Progenitor cell of endocrine pancreas (in vitro differentiated cells): ENCODE measurements at places on chromosomes 2 and 18.
A peak's percentile ranks its signal among the peaks of the same experiment; 100 is the strongest.

GRCh38 chr2:41182961-41183360 lies 731.1 kb upstream of the SLC8A1 start:
- no peak overlapping the region for H3K4me3 ChIP-seq
- no peaks in the 10 kb centered on the region for H3K36me3 ChIP-seq
- no peak overlapping the region for H3K27ac ChIP-seq
- no peak for DNase-seq

- DNase-seq = no peak
- H3K27ac ChIP-seq = no peak overlapping the region
- no peaks in the 10 kb centered on the region for H3K27me3 ChIP-seq
Measured at GRCh38 chr2:181848261-181848886, 43.2 kb upstream of the ITPRID2 start.

GRCh38 chr2:219309278-219309677 lies at the start of gene PTPRN:
TSS of gene PTPRN (minus strand) at chr2:219309401. CDS start at chr2:219309332, 69 bp downstream.
- H3K36me3 ChIP-seq = no peaks in the 10 kb centered on the region
- H3K27ac ChIP-seq = peak within 1 kb of the TSS; percentile 77
- peak within 1 kb of the TSS; percentile 73 for H3K4me3 ChIP-seq

- no peaks in the 10 kb centered on the region for H3K27me3 ChIP-seq
- H3K27ac ChIP-seq = peak overlapping the region; percentile 100
- DNase-seq = no peak
- peak overlapping the region; percentile 98 for H3K4me3 ChIP-seq
- H3K36me3 ChIP-seq = no peaks in the 10 kb centered on the region
Measured at GRCh38 chr2:44360749-44361329, 455 bp downstream of the PREPL start.

GRCh38 chr2:180553094-180553715 lies 427.2 kb upstream of the UBE2E3 start:
- no peak for DNase-seq
- H3K4me1 ChIP-seq = no peaks in the 10 kb centered on the region
- no peaks in the 10 kb centered on the region for H3K36me3 ChIP-seq
- H3K4me3 ChIP-seq = no peak overlapping the region
- H3K27ac ChIP-seq = no peak overlapping the region

DNA sequence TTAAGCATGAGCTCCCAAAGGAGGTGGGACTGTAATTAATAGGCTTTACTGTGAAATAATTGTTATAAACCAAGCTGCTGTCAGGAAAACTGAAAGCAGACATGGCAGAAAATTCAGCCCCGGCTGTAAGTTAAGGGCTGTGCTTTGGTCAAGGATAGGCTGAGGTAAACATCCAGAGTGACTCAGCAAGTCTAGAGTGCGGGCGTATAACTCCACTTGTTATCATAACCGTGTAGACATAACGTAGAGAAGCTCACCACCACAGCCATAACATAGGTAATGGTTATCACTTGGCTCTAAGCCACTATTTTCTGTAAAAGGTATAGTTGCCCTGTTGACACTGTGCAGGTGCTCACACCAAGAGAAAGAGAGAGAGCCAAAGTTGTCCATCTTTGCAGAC lies 316.8 kb downstream of the DCDC2C start:
- H3K36me3 ChIP-seq = peaks cover 3% of the 10 kb centered on the region
- H3K27ac ChIP-seq = no peak overlapping the region
- H3K4me1 ChIP-seq = no peaks in the 10 kb centered on the region

DNA sequence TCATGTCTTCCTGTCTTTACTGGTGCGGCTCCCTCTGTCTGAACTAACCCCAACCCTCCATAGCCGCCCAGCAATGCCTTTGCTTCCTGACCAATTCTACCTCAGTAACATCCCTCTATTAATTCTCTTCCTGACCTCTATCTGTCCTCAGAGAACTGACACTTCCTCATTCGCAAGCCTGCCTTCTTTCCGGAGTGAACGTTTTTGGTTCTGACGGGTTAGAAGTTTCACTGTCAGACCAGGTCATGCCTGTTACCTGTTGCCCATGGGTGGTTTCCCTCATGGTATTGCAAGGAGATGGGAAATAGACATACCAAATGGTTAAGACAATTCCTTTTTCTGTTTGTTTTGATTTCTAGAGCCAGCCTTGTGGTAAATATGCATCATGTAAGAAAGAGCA lies 453.4 kb upstream of the SLC14A2 start:
- H3K27me3 ChIP-seq = peaks cover 14% of the 10 kb centered on the region
- no peaks in the 10 kb centered on the region for H3K36me3 ChIP-seq
- no peak overlapping the region for H3K4me3 ChIP-seq
- no peaks in the 10 kb centered on the region for H3K4me1 ChIP-seq

DNA sequence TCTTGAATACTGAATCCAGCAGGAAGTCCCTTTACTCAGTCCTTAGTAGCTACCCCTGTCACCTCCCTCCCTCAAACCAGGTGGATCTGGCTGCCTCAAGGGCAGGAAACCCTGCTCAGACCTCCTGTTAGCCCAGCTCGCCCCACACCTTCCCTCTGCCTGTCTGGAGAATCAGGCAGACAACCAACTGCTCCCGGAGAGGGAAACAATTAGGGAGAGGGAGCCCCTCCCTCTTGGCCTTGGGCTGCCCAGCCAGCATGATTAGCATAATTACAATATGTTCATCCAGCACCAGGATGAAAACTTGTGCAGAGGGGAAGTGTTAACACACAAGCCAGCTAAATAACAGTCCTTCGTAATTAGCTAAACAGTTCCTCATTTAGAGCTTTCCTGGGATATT lies 185.5 kb downstream of the C1D start:
- no peaks in the 10 kb centered on the region for H3K36me3 ChIP-seq
- H3K4me1 ChIP-seq = no peaks in the 10 kb centered on the region
- no peak overlapping the region for H3K4me3 ChIP-seq
- H3K27me3 ChIP-seq = peaks cover 52% of the 10 kb centered on the region

DNA sequence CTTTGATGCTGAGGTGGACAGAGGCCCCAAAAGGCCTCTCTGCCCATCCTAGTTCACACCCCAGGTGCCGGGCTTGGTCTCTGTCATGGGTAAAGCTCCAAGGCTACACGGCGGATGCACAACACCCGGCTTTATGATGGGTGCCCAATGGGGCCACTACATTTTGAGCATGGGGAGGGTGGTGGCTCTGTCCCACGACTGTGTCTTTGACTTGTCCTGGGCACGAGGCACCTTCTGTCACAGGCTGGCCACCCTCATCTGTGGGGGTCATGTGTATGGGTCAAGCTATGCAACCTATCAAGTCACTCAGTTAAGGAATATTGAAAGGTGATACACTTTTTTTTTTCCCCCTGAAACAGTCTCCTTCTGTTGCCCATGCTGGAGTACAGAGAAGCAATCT lies 63.7 kb downstream of the EDAR start:
- peaks cover 8% of the 10 kb centered on the region for H3K4me1 ChIP-seq
- H3K4me3 ChIP-seq = no peak overlapping the region
- H3K36me3 ChIP-seq = no peaks in the 10 kb centered on the region
- H3K27me3 ChIP-seq = peaks cover 24% of the 10 kb centered on the region
- H3K27ac ChIP-seq = no peak overlapping the region

GRCh38 chr2:8522687-8523086 lies 159.2 kb upstream of the ID2 start:
- H3K27ac ChIP-seq = no peak overlapping the region
- no peak for DNase-seq
- peaks cover 28% of the 10 kb centered on the region for H3K4me1 ChIP-seq

GRCh38 chr2:197294260-197294659 lies 16.3 kb downstream of the ANKRD44 start:
- peaks cover 6% of the 10 kb centered on the region for H3K4me1 ChIP-seq
- H3K4me3 ChIP-seq = no peak overlapping the region
- DNase-seq = no peak

DNA sequence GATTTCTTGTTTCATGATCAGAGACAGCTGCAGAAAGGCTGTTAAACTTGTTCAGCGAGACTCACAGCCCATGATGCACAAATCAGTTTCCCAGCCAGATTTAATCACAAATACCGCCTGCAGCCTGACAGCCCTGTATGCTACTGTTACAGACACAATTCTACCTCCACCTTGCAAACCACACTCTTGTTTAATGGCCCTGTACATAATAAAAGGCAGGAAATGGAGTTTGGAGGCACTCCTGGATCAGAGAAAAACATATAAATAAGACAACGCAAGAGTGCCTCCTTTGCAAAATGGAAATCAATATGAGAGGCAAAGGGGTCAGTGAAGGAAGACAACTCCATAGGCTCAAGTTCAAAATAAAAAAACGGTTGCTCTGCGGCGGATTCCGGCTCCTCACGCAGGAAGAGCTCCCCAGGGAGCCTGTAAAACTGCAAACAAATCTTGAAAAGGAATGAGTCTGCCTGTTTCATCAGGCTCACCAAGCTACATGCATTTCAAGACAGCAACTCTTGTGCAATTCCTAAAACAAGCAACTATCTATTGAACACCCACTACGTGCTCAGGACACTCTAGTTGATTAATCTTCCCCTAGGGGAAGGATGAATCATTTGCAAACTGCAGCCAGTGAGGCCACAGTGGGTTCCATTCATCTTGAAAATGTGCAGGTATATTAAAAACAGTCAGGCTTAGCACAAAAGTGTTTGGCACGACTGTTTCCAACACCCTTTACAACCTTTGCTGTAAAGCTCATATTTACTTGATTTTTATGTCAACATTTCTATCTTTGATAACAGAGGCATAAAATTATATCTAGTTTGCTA lies 37.5 kb downstream of the TBC1D8 start:
- no peaks in the 10 kb centered on the region for H3K36me3 ChIP-seq
- H3K27me3 ChIP-seq = no peaks in the 10 kb centered on the region
- H3K27ac ChIP-seq = peak overlapping the region; percentile 81
- H3K4me3 ChIP-seq = no peak overlapping the region

DNA sequence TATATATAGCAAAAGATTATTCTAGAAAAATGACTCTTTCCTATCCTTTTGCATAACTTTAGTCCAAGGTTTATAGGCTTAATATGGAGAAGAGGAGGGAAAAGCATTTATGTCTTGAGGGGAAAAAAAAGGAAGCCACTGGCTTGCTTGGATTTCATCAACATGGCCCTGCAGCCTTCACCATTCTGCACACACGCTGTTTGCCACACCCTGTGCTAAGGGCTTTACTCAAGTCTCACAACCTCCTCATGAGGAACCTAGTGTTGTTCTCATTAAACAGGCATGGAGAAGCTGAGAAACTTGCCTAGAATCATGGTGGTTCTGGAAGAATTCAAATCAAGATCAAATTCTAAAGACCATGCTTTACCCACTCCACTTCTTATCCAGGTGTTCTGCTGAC lies 117.3 kb upstream of the TTC39C start:
- DNase-seq = no peak
- H3K4me1 ChIP-seq = peaks cover 5% of the 10 kb centered on the region
- H3K36me3 ChIP-seq = no peaks in the 10 kb centered on the region

GRCh38 chr2:8132351-8132831 lies 549.5 kb upstream of the ID2 start:
- no peak for DNase-seq
- H3K27me3 ChIP-seq = no peaks in the 10 kb centered on the region
- peaks cover 2% of the 10 kb centered on the region for H3K36me3 ChIP-seq

GRCh38 chr18:67973916-67974315 lies 457.4 kb upstream of the DSEL start:
- no peak for DNase-seq
- H3K36me3 ChIP-seq = no peaks in the 10 kb centered on the region
- no peak overlapping the region for H3K4me3 ChIP-seq

- H3K27ac ChIP-seq = no peak overlapping the region
- peaks cover 14% of the 10 kb centered on the region for H3K4me1 ChIP-seq
- H3K27me3 ChIP-seq = peaks cover 11% of the 10 kb centered on the region
- no peak overlapping the region for H3K4me3 ChIP-seq
- H3K36me3 ChIP-seq = no peaks in the 10 kb centered on the region
Measured at GRCh38 chr2:27501042-27501441, 4.4 kb downstream of the GCKR start.

- no peak overlapping the region for H3K4me3 ChIP-seq
- H3K27me3 ChIP-seq = no peaks in the 10 kb centered on the region
- no peaks in the 10 kb centered on the region for H3K36me3 ChIP-seq
- H3K4me1 ChIP-seq = peaks cover 5% of the 10 kb centered on the region
Measured at GRCh38 chr18:59008302-59008974, 131.2 kb upstream of the SEC11C start.

- H3K4me3 ChIP-seq = no peak overlapping the region
- H3K27me3 ChIP-seq = peaks cover 18% of the 10 kb centered on the region
- DNase-seq = no peak
- no peak overlapping the region for H3K27ac ChIP-seq
Measured at GRCh38 chr18:48100165-48100575, 169.7 kb upstream of the SMAD2 start.

DNA sequence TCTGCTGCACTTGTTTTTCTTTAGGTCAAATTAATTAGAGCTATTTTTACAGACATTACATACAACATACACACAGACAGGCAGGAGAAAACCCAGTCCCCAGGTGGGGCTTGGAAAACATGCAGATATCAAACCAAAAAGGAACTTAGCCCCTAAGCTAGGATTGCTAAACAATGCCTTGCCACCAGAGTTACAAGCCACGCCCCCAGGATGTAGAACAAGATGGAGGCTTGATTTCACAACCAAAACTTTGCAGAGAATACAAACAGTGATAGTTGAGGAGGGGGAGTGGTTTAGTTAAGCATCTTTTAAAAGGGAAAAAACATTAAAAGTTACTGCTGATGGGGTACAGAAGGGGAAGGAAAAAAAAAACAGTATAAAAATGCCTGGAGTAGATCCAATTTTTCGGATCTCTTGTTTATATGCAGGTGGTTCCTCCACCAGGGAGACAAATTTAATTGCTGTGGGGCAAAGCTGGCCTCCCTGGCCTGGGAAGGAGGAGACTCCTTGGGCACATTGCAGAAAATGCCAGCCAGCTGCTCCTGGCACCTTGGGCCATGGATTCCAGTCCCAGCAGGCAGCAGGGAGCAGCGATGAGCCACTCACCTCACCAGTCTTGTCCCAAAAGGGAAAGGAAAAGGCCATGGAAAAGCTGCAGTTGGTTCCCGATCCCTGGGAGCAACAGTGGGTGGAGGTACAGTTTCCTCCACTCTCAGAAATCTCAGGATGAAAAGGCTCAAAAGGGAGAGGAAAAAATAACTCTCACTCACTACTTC lies 348.4 kb upstream of the REG3G start:
- H3K4me1 ChIP-seq = no peaks in the 10 kb centered on the region
- DNase-seq = no peak
- H3K27ac ChIP-seq = no peak overlapping the region
- no peak overlapping the region for H3K4me3 ChIP-seq
- no peaks in the 10 kb centered on the region for H3K27me3 ChIP-seq

GRCh38 chr18:48767090-48767690 lies 183.6 kb downstream of the SMAD7 start:
- H3K27ac ChIP-seq = no peak overlapping the region
- H3K4me3 ChIP-seq = no peak overlapping the region
- DNase-seq = no peak
- peaks cover 1% of the 10 kb centered on the region for H3K4me1 ChIP-seq

GRCh38 chr2:215702116-215702902 lies 266.4 kb upstream of the FN1 start:
- H3K36me3 ChIP-seq = peaks cover 3% of the 10 kb centered on the region
- no peak overlapping the region for H3K4me3 ChIP-seq
- H3K27ac ChIP-seq = peak overlapping the region; percentile 4
- H3K4me1 ChIP-seq = peaks cover 13% of the 10 kb centered on the region
- no peaks in the 10 kb centered on the region for H3K27me3 ChIP-seq

GRCh38 chr2:223826995-223827394 lies 10.4 kb downstream of the AP1S3 start:
- no peak for DNase-seq
- no peak overlapping the region for H3K27ac ChIP-seq
- peaks cover 9% of the 10 kb centered on the region for H3K36me3 ChIP-seq
- H3K4me3 ChIP-seq = no peak overlapping the region
- no peaks in the 10 kb centered on the region for H3K4me1 ChIP-seq
